Upper lobe of left lung (tissue), 6 donors: ENCODE measurements at places on chromosomes 7 and 10. TPM values are rescaled to one million over a fixed set of nuclear protein-coding genes. Genes with fewer than 3 reads are reported as not detected.
A peak's percentile ranks its signal among the peaks of the same experiment; 100 is the strongest.

The HOXA13 gene
- total RNA-seq, result not detected

The SPDYE18 gene
- total RNA-seq, result 2.1 TPM

The MICALL2 gene
- total RNA-seq, result 45.7 TPM

The AKR1E2 gene
- 3.3 TPM for total RNA-seq

The BCCIP gene
- total RNA-seq, result 43.0 TPM

The PPP1R9A gene
- total RNA-seq, result 39.1 TPM

The ARID5B gene
- total RNA-seq, result 51.3 TPM

The TLX1 gene
- total RNA-seq, result not detected

The TDRD1 gene
- not detected for total RNA-seq

The FAM24B gene
- total RNA-seq, result 10.5 TPM

GRCh38 chr10:126906704-126907422, 1.6 kb downstream of the DOCK1 start:
- peak overlapping the region; percentile 84 for H3K27ac ChIP-seq
- no peak for DNase-seq
- no peaks in the 10 kb centered on the region for H3K27me3 ChIP-seq
- H3K4me3 ChIP-seq, result peak overlapping the region; percentile 84
- H3K36me3 ChIP-seq, result no peaks in the 10 kb centered on the region
- H3K4me1 ChIP-seq, result peaks cover 12% of the 10 kb centered on the region

- peaks cover 28% of the 10 kb centered on the region for H3K4me1 ChIP-seq
- H3K4me3 ChIP-seq, result no peak overlapping the region
- no peaks in the 10 kb centered on the region for H3K36me3 ChIP-seq
- H3K27ac ChIP-seq, result no peak overlapping the region
- no peaks in the 10 kb centered on the region for H3K27me3 ChIP-seq
- no peak for DNase-seq
These were observed 51.5 kb downstream of the KAT6B start for GRCh38 chr10:74877898-74878297.

- no peaks in the 10 kb centered on the region for H3K27me3 ChIP-seq
- no peak overlapping the region for H3K27ac ChIP-seq
- H3K4me3 ChIP-seq, result no peak overlapping the region
- no peaks in the 10 kb centered on the region for H3K4me1 ChIP-seq
- no peaks in the 10 kb centered on the region for H3K36me3 ChIP-seq
- DNase-seq, result no peak
These were observed 153.4 kb downstream of the SORCS1 start for GRCh38 chr10:107011105-107011504.

- H3K36me3 ChIP-seq, result no peaks in the 10 kb centered on the region
- DNase-seq, result no peak
- H3K27me3 ChIP-seq, result no peaks in the 10 kb centered on the region
- no peak overlapping the region for H3K4me3 ChIP-seq
- no peak overlapping the region for H3K27ac ChIP-seq
- no peaks in the 10 kb centered on the region for H3K4me1 ChIP-seq
These were observed 129.9 kb downstream of the ABCA13 start for GRCh38 chr7:48301201-48301600.

GRCh38 chr10:26502986-26503385, 64.8 kb downstream of the APBB1IP start:
- no peak overlapping the region for H3K4me3 ChIP-seq
- H3K27me3 ChIP-seq, result no peaks in the 10 kb centered on the region
- H3K4me1 ChIP-seq, result no peaks in the 10 kb centered on the region
- no peak overlapping the region for H3K27ac ChIP-seq

DNA sequence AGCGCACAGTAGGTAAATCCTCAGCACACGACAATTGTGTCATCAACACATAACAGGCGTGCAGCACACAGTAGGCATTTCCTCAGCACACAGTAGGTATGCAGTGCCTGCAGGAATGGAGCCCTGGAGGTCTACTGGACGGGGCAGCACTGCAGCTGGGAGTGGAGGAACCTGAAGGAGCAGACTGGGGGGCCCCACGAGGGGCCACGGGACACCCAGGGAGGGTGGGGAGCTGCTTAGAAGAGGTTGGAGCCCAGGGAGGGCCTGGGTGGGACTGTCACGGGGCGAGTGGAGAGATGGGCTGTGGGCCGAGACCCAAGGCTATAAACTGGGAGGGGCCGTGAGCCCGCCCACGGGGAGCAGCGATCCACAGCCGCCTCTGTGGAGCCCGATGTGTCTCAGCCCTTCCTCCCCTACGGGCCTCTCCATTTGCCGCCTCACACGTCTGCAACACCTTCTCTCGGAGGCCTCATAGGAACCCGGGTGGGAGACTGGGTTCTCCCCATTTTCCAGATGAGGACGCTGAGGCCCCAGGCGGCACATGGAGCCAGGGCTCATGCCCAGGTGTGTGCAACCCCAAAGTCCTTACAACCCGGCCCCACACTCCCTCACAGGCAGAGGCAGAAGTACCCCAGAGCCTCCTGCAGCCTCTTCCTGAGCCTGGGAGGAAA, 101.5 kb downstream of the MICALL2 start:
- DNase-seq, result no peak
- H3K4me3 ChIP-seq, result no peak overlapping the region
- peaks cover 13% of the 10 kb centered on the region for H3K27me3 ChIP-seq
- H3K27ac ChIP-seq, result no peak overlapping the region
- H3K4me1 ChIP-seq, result no peaks in the 10 kb centered on the region
- no peaks in the 10 kb centered on the region for H3K36me3 ChIP-seq

DNA sequence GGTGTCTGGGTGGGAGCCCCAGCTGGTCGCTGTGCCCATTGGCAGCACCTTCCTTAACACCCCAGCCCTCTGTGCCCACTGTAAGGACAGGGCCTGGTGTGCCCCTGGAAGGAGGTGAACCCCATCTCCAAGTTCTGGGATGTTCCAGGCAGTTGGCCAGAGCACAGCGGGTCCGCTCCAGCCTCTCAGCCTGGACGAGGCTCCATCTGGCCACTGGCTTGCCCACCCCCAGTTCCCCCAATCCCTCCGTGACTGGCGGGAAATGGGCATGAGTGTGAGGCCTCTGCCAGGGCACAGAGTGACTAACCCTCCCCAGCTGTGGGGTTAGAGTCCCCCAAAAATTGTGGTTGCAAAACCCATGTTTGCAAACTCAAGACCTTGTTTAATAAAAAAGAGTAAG, 15.6 kb downstream of the GRIFIN start:
- H3K27me3 ChIP-seq, result no peaks in the 10 kb centered on the region
- H3K36me3 ChIP-seq, result no peaks in the 10 kb centered on the region
- H3K4me1 ChIP-seq, result no peaks in the 10 kb centered on the region

DNA sequence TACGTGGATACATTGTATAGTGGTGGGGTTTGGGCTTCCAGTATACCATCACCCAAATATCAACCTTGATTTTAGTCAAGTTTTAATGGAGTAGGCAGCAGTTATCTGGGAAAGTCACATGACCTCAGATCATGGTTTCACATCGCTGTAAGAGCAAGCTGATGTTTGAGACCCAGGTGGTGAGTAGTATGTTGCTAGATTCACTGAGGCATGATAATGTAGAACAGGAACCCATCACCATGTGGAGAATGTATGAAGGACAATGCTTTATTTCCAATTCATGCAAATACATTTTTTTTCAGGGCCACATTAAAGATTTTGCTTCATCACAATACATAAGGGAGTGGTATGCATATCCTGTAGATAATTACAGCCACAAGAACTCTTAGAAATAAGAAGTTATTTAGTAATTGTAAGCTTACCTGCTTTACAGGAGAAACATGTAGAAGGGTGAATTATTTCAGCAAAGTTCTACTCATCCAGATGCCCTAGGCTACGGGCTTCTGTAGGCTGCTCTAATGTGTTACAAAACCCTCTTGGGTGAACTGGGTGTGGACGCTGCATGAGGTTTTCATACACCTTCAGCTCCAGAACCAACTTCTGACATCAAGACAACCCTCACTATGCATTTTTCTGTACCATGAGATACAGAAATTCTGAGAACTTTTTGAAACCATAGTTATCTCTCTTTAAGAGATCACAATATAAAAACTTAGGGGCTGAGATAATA, 27.6 kb upstream of the LAMB4 start:
- DNase-seq, result no peak
- H3K27me3 ChIP-seq, result no peaks in the 10 kb centered on the region
- no peaks in the 10 kb centered on the region for H3K4me1 ChIP-seq
- no peaks in the 10 kb centered on the region for H3K36me3 ChIP-seq

- H3K4me3 ChIP-seq, result no peak overlapping the region
- H3K36me3 ChIP-seq, result no peaks in the 10 kb centered on the region
- no peaks in the 10 kb centered on the region for H3K4me1 ChIP-seq
- no peak overlapping the region for H3K27ac ChIP-seq
These were observed 343.3 kb downstream of the GRID1 start for GRCh38 chr10:86023336-86023735.

GRCh38 chr10:89942217-89942616, 240.8 kb downstream of the KIF20B start:
- no peaks in the 10 kb centered on the region for H3K27me3 ChIP-seq
- no peak for DNase-seq
- no peaks in the 10 kb centered on the region for H3K4me1 ChIP-seq

DNA sequence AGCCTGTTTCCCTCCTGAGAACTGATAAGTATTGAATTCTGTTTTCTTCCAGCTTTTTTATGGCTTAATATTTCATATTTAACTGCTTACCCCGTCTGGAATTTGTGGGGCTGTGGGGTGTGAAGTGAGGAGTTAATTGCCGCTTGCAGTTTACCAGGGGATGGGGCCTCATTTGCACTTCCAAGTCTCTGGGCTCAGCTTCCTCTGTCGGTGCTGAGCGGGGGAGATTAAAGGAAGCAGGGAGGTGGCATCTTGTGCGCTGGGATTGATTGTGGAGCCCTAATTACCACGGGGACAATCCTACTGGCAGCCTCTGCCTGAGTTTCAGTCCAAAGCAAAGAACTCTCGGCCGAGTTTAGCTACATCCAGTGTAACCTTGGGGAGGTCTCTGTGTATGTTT, 33.4 kb downstream of the ELFN1 start:
- no peak overlapping the region for H3K4me3 ChIP-seq
- H3K36me3 ChIP-seq, result no peaks in the 10 kb centered on the region
- H3K4me1 ChIP-seq, result no peaks in the 10 kb centered on the region
- H3K27ac ChIP-seq, result no peak overlapping the region
- DNase-seq, result peak; percentile 1
- no peaks in the 10 kb centered on the region for H3K27me3 ChIP-seq

DNA sequence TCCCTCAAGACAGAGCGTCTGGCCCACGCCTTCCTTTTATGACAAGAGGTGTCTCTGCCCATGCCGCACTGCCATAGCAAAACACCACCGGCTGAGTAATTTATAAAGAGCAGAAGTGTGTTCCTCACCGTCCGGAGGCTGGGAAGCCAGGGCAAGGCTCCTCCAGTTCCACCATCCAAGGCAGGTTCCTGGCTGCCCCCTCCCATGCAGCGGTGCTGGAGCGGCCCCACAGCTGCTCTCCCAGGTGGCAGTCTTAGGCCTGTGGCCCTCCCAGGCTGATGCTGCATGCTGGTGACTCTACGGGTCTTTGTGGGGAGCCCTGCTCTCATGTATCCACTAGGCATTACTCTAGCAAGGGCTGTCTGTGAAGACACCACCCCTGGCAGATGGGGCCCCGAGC, 113.1 kb downstream of the TCERG1L start:
- H3K4me1 ChIP-seq, result no peaks in the 10 kb centered on the region
- no peak for DNase-seq
- H3K27me3 ChIP-seq, result no peaks in the 10 kb centered on the region
- H3K36me3 ChIP-seq, result no peaks in the 10 kb centered on the region
- H3K27ac ChIP-seq, result no peak overlapping the region

DNA sequence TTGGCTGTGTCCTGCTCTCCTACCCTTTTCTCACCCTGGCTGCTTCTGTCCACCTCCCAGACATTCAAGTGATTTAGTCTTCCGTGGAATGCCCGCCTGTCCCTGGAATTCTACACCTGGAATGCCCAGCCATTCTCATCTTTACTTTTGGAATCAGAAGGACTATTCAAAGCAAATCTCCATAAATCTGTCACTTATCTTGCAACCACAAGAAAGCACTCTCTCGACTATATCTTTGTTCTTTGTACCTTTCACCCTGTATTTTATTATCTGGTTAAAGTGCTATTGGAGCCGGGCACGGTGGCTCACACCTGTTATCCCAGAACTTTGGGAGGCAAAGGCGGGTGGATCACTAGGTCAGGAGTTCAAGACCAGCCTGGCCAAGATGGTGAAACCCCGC, 79.3 kb upstream of the KMT2E start:
- no peak overlapping the region for H3K4me3 ChIP-seq
- DNase-seq, result no peak
- H3K4me1 ChIP-seq, result peaks cover 12% of the 10 kb centered on the region
- H3K27me3 ChIP-seq, result no peaks in the 10 kb centered on the region
- no peak overlapping the region for H3K27ac ChIP-seq

DNA sequence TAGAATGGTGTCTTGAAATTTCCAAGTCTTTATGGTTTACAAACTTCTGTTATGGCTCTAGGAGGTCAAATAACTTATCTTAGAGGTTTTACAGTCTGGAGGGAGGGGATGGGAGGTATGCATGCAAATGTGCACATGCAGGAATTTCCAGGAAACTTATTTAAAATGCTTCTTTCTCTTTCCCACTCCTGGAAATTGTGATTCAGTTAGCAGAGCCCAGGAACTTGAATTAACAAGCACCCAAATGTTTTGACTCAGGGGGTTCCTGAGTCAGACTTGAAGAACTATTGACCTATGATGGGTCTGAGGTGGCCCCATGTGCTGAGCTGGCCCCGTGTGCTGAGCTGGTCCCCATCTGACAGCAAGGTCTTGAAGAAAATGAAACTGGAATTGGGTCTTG, 669.4 kb downstream of the INHBA start:
- no peaks in the 10 kb centered on the region for H3K36me3 ChIP-seq
- no peaks in the 10 kb centered on the region for H3K27me3 ChIP-seq
- H3K4me1 ChIP-seq, result no peaks in the 10 kb centered on the region
- no peak for DNase-seq
- no peak overlapping the region for H3K4me3 ChIP-seq
